ENCODE measurements at places on chromosomes 7 and 10.

DNA sequence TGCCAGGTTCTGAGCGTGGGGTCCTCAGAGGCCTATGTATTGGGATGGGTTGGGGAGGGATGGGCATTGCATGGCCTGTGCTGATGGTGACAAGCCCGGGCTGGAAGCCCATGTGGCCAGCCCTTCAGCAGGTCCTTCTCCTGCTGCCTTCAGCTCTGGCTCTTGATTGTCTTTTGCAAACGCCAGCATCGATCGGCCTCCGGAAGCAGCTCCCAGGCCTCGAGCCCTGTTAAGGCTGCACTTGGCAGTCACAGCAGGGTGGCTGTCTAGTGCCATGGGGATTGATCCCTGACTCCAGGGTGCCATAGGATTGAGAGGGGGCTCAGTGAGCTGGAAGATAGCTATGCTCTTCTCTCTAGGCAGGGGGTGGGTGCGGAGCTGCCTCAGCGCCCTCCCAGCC, 51.4 kb downstream of the CDH23 start:
- no peak for DNase-seq

DNA sequence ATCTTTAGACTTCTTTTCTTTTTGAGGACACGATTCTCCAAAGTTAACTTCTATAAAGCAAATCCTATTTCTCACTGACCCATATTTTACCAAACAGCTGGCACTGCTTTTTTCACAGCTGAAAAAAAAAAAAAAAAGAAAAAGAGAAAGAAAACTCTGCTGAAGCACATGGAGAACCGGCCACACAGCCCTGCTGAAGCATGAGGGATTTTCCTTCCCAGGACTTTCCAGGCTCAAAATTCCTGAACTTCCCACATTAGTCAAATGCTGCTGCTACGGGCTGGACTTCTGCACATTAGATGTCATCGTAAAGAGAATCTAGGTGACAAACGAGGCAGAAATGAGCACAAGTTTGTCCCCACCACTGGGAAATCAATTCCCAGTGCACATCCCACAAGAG, 25.2 kb downstream of the HIPK2 start:
- no peak for DNase-seq

DNA sequence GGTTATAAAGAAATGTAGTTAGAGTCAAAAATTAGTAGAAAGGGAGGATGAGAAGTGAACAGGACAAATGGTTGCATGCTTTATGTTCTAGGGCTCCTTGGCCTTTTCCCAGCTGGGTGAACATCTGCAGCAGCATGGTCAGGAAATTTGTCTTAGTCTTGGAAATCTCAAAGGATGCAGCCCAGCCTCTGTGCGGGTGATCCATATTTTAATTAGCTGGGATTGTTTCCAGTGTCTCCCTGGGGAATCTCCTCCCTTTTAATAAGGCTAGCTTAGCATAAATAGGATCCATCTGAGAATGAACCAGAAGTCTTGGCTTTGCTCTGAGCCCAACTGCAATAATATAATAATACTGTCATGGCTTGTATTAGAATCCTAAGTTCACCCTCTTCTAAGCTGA, 198.3 kb downstream of the PRKG1 start:
- no peak for DNase-seq

DNA sequence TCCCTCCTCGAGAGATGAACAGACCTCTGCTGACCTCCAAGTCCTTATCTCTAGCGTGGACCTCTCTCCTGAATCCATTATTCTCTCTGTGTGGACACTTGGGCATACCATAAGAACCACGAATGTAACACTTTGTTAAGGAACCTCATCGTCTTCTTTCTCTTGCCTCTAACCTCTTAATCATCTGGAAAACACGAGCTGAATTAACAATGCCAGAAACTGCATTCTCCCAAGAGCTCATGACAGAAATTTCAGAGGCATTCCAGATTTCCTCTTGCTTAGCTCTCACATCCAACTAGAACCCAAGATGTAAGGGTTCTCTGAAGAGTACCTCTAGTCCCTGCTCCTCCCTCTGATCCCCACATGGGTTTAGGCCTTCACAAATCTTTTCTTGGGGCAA, 101.5 kb downstream of the TRIL start:
- no peak for DNase-seq

GRCh38 chr7:117188949-117189592, 133.8 kb downstream of the WNT2 start:
- DNase-seq = no peak

Measured in CD8-positive, alpha-beta memory T cell (primary cell).